ENCODE measurements at places on chromosomes 12 and 14.
A peak's percentile ranks its signal among the peaks of the same experiment; 100 is the strongest.

GRCh38 chr12:96157427-96157826 is 36.7 kb upstream of the ELK3 start:
- no peak for DNase-seq

GRCh38 chr12:113788020-113788856 is 177.9 kb downstream of the RBM19 start:
- DNase-seq = no peak

GRCh38 chr12:53820514-53821306 is 68.9 kb upstream of the CISTR start:
- no peak for DNase-seq

DNA sequence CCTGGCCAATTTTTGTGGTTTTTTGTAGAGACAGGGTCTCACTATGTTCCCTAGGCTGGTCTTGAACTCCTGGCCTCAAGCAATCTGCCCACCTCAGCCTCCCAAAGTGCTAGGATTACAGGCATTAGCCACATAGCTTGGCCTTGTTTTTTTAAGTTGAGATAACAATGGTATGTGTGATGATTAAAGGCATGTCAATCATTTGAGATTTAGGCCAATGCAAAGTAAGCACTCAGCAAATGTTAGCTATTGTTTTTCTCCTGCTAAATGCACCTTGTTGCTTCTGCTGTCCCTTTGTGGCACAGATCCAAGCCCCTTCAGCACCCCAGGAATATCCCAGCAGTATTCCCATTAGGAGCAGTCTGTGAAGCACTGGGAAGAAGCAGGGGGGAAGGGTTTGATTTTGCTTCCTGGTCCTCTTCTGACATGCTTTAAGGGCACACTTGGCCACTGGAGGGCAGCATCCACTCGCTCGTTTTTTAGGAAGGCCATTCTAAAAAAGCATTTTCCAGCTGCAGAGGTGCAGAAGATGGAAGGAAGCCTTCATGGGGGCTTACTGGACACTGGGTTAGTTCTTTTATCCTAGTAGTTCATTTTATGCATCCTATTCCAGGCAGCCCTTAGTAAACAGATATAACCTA is 70.2 kb upstream of the ZFP36L1 start:
- peak; percentile 42 for DNase-seq

GRCh38 chr12:111093428-111094142 is 173.2 kb upstream of the MYL2 start:
- no peak for DNase-seq

GRCh38 chr14:78581229-78581628 is 411.1 kb downstream of the NRXN3 start:
- no peak for DNase-seq

DNA sequence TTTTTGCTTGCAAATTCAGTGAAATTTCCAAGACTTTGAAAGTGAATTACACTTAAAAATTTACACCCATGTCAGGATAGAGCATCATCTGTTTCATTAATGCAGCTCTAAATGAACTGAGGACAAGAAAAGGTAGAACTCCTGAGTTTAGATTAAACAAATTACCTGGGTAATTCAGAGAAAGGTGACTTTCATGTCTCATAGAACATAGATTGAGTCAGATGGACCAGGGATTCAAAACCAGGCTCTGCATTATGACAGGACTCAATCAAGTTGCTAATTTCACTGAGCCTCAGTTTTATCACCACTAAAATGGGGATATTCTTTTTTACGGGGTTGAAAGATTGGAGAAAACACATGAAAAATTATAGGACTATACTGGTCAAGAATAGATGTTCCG is 4.5 kb downstream of the ARHGDIB start:
- DNase-seq = no peak

DNA sequence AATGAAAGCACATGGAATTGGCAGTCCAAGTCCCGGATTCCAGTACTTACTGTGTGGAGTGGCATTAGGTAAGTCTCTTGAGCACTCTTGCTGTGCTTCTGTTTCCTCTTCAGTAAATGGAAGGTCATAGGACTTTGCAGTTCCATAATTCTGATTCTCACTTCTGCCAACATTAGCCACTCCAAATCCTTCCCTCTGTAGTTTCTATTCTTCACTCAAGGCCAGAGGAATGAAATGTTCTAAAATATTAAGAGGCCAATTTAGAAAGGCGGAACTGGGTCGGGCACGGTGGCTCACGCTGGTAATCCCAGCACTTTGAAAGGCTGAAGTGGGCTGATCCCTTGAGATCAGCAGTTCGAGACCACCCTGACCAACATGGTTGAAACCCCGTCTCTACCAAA is 19.8 kb upstream of the SLC5A8 start:
- no peak for DNase-seq

- no peak for DNase-seq
These were observed 232.1 kb downstream of the MSRB3 start for GRCh38 chr12:65510584-65511050.

GRCh38 chr12:19915392-19916195 is 452.7 kb upstream of the PDE3A start:
- DNase-seq = no peak

DNA sequence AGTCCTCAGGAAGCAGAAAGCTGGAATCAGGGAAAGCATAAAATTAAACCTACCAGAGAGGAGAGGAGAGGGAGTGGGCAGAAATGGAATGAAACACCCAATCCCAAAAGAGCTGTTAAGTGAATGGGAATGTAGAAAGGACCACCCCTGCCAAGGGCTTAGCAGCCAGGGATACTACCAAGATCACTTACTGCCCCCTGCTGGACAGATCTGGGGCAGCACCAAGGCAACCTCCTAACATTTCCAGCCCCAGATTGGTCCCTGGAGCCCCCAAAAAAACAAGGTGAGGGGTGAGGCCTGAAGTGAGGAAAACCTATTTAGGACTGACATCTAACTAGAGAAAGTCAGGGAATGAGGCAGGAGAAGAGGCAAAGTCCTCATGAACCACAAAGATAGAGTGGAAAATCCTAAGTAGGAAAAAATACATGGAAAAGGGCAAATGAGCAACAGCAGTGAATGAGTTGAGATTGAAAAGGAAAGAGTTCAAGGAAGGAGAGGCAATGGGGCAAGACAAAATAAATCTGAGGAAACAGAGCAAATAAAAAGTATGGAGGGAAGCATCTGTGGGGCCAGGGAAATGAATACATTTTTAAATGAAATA is 11.2 kb upstream of the FKBP11 start:
- peak; percentile 68 for DNase-seq

GRCh38 chr14:96797582-96798349 is 584 bp downstream of the VRK1 start:
- no peak for DNase-seq

DNA sequence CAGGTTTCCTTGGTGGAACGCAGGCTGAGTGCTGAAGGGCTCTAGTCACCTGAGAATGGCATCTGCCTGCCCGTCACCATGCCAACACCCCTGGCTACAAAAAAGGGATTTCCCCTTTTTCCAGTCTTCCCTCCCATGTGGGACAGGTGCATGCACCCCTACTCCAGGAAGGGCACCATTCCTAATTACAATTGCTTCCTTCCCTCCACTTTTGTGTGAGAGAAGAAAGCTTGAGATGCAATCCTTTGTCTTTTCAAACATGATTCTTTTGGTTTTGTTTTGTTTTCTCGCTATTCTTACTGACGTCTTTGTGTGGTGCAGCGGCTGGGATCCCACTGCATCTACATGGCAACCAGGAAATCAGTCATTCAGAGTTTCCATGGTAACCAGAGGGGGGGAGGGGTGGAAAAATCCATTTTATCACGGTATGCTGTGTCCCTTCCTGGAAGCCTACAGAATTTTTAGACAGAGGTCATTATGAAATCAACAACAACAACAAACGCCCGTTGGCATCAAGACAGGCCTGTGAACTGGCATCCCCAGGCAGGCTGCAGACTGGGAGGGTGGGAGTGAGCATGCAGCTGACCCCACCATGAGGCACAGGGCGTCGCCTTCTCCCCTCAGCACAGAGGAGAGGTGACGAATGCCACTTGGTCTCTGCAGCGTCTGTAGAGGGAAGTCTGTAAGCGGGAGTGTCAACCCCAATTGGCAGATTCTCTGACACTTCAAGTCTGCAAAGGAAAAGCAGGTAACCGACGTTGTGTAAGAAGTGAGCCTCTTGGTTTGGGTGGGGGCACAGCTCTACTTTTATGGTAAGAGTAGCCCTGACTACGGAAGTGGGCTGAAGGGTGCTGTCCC is 13.6 kb upstream of the GNG2 start:
- DNase-seq = peak; percentile 54

DNA sequence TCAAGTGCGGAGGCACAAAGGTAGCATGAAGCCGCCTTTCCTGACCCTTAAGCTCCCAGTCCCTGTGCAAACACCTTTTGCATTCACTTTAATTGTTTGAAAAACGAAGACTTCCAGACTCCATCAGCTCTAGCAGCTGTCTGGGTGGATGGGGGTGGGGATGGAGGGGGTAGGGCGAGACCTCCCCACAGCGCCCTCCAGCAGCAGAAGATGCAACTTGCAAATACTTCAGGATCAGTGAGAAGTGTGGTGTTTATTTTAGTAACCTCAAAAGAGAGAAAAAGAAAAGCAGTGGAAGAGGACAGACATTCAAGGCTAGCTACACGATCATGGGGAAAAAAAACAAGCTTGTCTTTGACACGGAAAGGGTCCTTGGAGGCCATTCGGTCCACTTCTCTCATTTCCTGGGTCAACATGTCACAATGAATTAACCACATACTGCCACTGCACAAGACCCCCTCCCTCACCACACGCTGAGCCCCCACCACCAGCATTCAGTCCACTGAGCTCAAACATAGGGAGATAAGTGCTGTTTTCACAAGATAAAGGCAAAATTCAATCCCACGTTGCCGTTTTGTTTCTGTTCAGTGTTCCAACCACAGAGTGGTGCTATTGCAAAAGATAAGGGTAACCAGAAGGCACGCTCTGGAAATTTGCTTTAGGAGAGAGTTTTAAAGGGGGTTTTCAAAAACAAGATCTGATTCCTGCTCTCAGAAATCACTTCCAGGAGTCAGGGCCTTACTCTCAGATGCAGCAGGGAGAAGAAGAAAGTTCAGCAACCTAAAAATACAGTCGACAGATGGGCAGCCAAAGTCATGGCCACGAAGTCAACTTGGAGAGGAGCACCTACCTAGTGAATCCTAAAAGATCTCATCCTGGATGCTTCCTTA is 3.3 kb upstream of the NTF3 start:
- no peak for DNase-seq

GRCh38 chr14:82549306-82549990 is 1015.8 kb upstream of the SEL1L start:
- no peak for DNase-seq

- DNase-seq = no peak
These were observed 46.7 kb downstream of the EML5 start for GRCh38 chr14:88746052-88746451.

- no peak for DNase-seq
These were observed 14.3 kb upstream of the KRT5 start for GRCh38 chr12:52534482-52534881.

GRCh38 chr12:72011374-72011773 is 72.7 kb downstream of the TPH2 start:
- no peak for DNase-seq

DNA sequence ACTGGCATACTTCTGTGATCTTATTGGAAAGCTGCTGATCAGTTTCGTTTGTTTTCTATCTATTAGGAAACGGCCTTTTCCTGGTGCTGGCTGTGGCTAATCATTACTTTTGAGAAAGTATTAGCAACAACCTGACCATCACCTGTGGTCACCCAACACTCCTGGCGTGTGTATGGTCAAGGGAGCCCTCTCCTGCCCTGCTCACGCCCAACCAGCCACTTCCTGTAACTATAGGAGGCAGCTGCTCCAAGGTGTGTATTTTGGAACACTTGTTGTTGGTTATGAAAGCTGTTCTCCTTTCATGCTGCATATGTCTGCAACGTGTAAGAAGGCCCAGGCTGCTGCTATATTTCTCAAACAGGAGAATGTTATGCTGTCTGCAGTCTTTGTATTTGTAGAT is 1582.8 kb downstream of the AACS start:
- no peak for DNase-seq

GRCh38 chr12:4562034-4562657 is at the start of gene DYRK4:
DYRK4 (plus strand) TSS chr12:4562208; CDS start chr12:4562246, 38 bp downstream.
- DNase-seq = no peak

DNA sequence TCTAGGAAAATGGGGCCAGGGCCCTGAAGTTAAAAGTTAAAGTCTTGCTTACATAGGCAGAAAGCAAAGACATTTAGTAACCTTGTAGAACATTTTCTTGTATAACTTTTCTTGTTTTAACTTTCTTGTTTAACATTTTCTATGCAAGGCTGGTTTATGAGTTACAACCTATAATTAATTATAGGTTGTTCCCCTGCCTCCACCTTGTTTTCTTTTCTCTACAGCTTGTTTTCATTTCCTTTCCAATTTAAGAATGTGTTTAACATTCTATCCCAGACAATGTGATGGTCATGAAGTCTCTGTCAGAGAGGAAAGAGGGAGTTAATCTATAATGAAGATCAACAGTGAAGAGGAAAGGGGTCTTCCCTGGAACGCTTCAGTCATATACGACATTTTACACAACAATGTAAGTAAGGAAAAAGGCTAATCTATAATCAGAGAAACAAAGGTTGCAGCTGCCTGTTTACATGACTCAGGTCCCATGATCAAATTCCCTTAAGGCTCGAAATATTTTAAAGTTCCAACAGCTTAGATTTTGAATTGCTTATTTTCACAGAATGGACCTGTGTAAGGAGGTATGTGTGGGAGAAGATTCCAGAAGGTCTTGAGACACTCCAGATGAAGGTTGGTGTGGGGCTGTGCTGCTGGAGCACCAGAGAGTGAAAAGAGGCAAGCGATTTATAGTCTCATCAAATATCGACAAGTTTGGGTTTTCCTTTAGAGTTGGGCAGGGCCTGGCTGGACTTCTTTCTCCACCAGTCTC is 34.2 kb upstream of the TCL1B start:
- DNase-seq = no peak

GRCh38 chr14:102579696-102580549 is 12.5 kb upstream of the RCOR1 start:
- DNase-seq = no peak

DNA sequence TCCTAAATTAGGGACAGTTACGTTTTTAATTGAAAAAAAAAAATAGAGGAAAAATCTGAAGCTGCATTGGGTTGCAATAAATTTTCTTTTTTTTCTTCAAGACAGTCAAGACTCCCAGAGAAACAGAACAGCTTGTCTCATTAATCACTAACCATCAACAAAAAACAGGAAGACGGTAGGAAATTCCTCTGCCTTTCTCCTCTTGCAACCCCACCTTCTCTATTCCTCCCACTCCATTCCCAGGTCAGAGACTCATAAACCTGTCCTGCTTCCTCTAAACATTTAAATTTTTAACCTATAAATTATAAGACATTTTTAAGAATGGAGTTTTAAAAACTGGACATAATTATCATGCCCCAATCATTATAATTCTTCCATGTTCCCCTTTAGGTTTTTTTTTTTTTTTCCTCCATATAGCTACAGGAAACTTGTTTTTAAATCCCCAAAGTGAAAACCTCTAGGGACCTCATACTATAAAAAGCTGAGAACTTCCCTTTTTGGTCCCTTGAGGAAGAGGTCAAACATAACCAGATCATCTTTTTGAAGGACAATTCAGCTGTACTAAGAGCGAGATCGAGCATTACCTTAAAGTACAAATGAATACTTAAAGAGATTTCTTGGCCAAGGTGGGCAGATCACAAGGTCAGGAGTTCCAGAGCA is 36.0 kb downstream of the CPM start:
- DNase-seq = no peak

- no peak for DNase-seq
These were observed 118.3 kb upstream of the SCAF11 start for GRCh38 chr12:46108721-46109120.

- no peak for DNase-seq
These were observed 55.3 kb upstream of the FGD4 start for GRCh38 chr12:32344047-32344446.
